Hair follicle dermal papilla cell (primary cell): ENCODE measurements at places on chromosomes 5 and 9. TPM values are rescaled to one million over a fixed set of nuclear protein-coding genes. Genes with fewer than 3 reads are reported as not detected.

The PPP2R2B gene
- under 0.01 TPM in 1 of 2 replicates, not detected in the other for total RNA-seq

The TAF11L3 gene
- not detected in 2 replicates for total RNA-seq

The HMCN2 gene
- total RNA-seq: 0.16 and 0.61 TPM in 2 replicates

The BTNL8 gene
- total RNA-seq: not detected in 2 replicates
